ENCODE measurements at places on chromosomes 5 and 9.

DNA sequence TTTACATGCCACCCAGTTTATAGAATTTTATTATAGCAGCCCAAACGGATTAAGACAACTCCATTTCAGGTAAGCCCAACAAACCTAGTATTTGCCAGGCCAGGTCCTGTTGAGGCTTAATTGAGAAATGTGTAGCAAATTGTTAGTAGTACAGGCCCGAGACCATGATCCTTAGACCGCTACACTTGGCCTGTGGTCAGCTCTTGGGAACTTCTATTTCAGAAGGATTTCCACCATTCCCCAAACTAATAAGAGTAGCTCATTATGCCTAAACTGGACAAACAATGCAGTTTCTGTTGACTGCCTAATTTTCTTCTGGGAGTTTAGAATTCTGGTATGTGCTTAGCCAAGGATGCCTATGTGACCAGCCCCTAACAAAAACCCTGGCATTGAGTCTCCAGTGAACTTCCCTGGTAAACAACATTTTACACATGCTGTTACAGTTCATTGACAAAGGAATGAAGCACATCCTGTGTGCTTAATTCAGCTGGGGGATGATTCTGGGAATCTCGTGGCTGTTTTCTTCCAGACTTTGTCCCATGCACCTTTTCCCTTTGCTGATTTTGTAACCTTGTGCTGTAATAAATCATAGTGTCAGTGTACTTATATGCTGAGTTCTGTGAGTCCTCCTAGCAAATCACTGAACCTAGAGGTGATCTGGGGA is 5.6 kb upstream of the GPX3 start:
- no peaks in the 10 kb centered on the region for H3K36me3 ChIP-seq
- H3K4me3 ChIP-seq = no peak overlapping the region
- no peaks in the 10 kb centered on the region for H3K4me1 ChIP-seq
- DNase-seq = no peak
- no peaks in the 10 kb centered on the region for H3K27me3 ChIP-seq

DNA sequence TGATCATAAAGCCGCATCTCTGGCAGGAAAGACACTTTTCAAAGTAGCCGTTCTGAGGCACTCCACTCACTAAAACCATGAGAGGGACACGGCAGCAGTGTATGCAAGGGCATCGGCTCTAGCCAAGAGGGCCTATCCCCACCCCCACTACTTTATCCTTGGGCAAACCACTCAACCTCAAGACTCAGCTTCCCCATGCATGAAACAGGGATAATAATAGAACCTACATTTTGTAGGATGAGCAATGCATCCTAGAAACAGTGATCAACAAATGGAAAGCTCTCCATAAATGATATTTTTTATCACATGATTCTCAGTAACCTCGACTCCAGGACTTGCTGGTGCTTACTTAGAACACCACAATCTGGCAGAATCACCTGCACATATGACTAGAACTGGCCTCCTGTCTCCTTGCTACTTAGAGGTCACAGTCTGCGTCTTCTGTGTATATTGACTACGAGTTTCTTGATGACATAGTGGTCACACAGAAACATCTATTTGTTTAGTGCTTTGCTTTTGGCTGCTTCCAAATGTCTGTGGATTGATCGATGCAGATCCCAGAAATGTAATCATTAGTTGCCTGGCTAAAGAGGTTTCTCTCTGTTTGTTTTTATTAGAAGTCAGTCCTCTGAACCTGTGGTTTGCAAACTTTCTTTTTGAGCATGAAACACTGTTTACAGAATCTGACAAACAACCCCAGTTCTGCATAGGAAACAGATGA is 102.1 kb downstream of the LHFPL2 start:
- H3K4me3 ChIP-seq = no peak overlapping the region
- no peaks in the 10 kb centered on the region for H3K27me3 ChIP-seq
- peaks cover 14% of the 10 kb centered on the region for H3K4me1 ChIP-seq
- no peak for DNase-seq
- no peaks in the 10 kb centered on the region for H3K36me3 ChIP-seq
- H3K27ac ChIP-seq = no peak overlapping the region

DNA sequence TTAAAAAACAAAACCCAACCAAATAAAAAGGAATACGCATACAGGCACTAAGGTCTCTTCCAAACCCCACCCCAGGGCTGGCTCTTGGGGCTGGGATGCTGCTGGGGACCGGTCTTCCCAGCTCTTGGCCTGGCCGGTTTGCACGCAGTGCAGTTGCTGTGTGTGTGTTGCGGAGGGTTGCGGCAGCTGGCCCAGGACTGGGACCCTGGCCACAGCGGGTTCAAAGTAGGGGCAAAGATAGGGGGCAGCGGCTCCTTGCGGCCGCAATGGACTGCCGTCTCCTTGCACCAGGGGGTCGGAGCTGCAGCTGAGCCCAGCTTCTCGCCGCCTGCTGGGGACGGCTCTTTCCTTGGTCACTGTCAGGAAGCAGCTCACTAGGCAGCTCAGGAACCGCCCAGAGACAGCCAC is 5.0 kb downstream of the DMRT3 start:
- no peak overlapping the region for H3K27ac ChIP-seq
- H3K4me1 ChIP-seq = no peaks in the 10 kb centered on the region
- peaks cover 58% of the 10 kb centered on the region for H3K27me3 ChIP-seq

GRCh38 chr9:133188843-133189180 is 20.2 kb downstream of the OBP2B start:
- H3K4me1 ChIP-seq = no peaks in the 10 kb centered on the region
- no peaks in the 10 kb centered on the region for H3K27me3 ChIP-seq
- no peak for DNase-seq
- H3K27ac ChIP-seq = no peak overlapping the region
- no peak overlapping the region for H3K4me3 ChIP-seq
- no peaks in the 10 kb centered on the region for H3K36me3 ChIP-seq

DNA sequence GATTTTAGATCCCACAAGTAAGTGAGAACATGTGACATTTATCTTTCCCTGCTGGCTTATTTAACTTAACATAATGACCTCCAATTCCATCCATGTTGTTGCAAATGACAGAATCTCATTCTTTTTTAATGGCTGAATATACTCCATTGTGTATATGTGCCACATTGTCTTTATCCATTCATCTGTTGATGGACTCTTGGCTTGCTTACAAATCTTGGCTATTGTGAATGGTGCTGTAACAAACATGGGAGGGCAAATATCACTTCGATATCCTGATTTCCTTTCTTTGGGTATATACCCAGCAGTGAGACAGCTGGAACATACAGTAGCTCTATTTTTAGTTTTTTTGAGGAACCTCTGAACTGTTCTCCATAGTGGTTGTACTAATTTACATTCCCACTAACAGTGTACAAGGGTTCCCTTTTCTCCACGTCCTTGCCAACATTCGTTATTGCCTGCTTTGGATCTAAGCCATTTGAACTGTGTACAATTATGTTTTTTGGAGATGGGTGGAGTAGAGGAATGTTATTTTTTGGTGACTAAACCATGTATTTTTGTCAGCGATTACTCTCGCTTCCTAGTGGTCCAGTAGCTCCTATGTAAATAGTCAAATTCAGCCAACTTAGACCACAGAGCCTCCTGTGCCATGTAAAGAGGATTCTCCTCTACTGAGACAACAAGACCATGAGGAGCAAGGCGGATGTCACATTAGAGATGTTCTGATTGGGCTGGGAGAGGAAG is 60.6 kb downstream of the TNFSF15 start:
- no peak overlapping the region for H3K27ac ChIP-seq
- H3K27me3 ChIP-seq = no peaks in the 10 kb centered on the region
- H3K4me1 ChIP-seq = no peaks in the 10 kb centered on the region
- DNase-seq = no peak
- H3K36me3 ChIP-seq = no peaks in the 10 kb centered on the region
- H3K4me3 ChIP-seq = no peak overlapping the region

GRCh38 chr5:159705948-159706347 is 210.3 kb upstream of the ADRA1B start:
- H3K4me3 ChIP-seq = no peak overlapping the region
- H3K4me1 ChIP-seq = no peaks in the 10 kb centered on the region
- H3K27ac ChIP-seq = no peak overlapping the region
- DNase-seq = no peak
- no peaks in the 10 kb centered on the region for H3K36me3 ChIP-seq
- no peaks in the 10 kb centered on the region for H3K27me3 ChIP-seq

DNA sequence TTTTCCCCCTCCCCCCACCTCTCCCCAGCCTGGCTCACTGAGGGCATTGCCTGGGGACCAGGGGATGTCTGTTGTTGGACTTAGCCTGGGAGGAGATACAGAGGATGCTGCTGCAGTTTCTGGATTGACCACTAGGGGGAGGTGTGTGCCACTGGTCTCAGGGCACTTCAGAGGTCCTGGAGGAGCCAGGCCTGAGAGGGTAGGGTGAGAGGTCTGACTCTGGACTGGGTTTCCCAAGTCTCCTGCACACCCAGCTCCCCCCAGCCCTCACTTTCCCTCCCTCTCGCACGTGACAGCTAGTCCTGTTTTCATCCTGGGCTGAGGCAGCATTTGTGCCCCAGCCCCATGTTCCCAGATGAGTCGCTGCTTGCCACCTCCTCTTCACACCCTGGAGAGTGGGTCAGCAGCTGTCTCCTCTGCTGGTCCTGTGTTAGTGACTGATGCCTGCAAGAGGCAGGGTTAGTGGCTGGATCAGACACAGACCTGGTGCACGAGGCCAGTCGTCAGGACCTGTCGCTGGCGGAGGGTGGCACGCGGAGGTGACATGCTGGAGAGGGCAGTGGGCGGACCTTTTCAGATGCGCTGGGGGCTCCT is 4.4 kb downstream of the IL3 start:
- 0 out of 2 replicates have a peak, but pooled peaks cover 2% of the 10 kb centered on the region for H3K4me1 ChIP-seq
- H3K4me3 ChIP-seq = no peak overlapping the region
- peak; percentile 77 for DNase-seq
- H3K27me3 ChIP-seq = no peaks in the 10 kb centered on the region

DNA sequence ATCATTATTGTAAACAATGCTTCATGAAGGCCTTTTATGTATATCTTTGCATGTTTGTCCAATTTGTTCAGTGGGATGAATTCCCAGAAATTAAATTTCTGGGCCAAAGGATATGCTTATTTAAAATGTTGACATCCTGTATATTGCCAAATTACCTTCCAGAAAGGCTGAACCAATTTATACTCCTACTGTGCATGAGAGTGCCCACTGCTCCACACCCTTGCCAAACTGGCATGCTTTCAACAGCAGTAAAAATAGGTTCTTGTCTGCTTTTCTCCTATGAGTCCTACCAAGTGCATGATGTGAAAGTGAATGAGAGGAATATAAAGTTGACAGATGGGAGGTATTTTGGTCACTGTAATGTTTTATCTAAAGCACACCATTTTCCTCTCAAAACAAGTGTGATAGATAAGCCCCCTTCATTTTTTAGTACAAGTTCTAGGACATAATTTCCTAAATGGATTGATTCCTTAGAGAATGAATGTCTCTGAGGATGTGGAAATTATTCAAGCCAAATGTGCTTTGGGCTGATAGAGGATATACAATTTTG is 70.5 kb upstream of the ERBIN start:
- no peak overlapping the region for H3K4me3 ChIP-seq
- H3K27me3 ChIP-seq = no peaks in the 10 kb centered on the region
- no peak for DNase-seq
- H3K36me3 ChIP-seq = no peaks in the 10 kb centered on the region
- no peak overlapping the region for H3K27ac ChIP-seq

GRCh38 chr9:6584881-6585597 is 60.5 kb downstream of the GLDC start:
- no peaks in the 10 kb centered on the region for H3K4me1 ChIP-seq
- H3K27ac ChIP-seq = no peak overlapping the region
- no peaks in the 10 kb centered on the region for H3K27me3 ChIP-seq
- H3K36me3 ChIP-seq = peaks cover 17% of the 10 kb centered on the region

DNA sequence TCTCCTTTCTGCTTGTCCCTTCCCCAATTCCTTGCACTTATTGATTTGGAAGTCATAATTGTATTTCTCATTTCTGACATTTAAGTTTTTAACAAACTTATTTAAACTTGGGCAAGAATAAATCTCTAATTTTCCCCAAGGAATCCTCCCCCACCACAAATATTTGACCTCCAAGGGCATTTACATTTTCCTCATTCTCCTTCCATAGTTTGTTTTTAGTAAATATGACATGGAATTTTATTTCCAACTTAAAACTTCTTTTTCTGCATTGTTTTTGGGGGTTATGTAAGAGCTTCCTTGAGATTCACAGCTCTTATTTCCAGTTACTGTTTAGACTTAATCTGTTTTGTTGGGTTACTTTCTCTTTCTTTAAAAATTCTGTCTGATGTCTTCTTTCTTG is 64.9 kb downstream of the ZNF618 start:
- no peak for DNase-seq
- no peaks in the 10 kb centered on the region for H3K27me3 ChIP-seq
- H3K27ac ChIP-seq = no peak overlapping the region
- no peaks in the 10 kb centered on the region for H3K36me3 ChIP-seq
- H3K4me1 ChIP-seq = no peaks in the 10 kb centered on the region
- H3K4me3 ChIP-seq = no peak overlapping the region

- no peaks in the 10 kb centered on the region for H3K4me1 ChIP-seq
- H3K36me3 ChIP-seq = no peaks in the 10 kb centered on the region
- no peak overlapping the region for H3K27ac ChIP-seq
- H3K4me3 ChIP-seq = no peak overlapping the region
- H3K27me3 ChIP-seq = no peaks in the 10 kb centered on the region
- no peak for DNase-seq
These were observed 76.7 kb upstream of the SPOCK1 start for GRCh38 chr5:137575847-137576246.

GRCh38 chr9:100739666-100740065 is 161.8 kb downstream of the CAVIN4 start:
- H3K27ac ChIP-seq = no peak overlapping the region
- no peak for DNase-seq
- no peaks in the 10 kb centered on the region for H3K27me3 ChIP-seq

Data from iPS DF 6.9 (cell line).